Stimulated activated CD8-positive, alpha-beta memory T cell treated with anti-CD3 and anti-CD28 coated beads, Interleukin-12 subunit alpha, Interleukin-12 subunit beta, amount 100 ng/mL, for 1 hour (primary cell): ENCODE measurements at places on chromosomes 3 and 15.

DNA sequence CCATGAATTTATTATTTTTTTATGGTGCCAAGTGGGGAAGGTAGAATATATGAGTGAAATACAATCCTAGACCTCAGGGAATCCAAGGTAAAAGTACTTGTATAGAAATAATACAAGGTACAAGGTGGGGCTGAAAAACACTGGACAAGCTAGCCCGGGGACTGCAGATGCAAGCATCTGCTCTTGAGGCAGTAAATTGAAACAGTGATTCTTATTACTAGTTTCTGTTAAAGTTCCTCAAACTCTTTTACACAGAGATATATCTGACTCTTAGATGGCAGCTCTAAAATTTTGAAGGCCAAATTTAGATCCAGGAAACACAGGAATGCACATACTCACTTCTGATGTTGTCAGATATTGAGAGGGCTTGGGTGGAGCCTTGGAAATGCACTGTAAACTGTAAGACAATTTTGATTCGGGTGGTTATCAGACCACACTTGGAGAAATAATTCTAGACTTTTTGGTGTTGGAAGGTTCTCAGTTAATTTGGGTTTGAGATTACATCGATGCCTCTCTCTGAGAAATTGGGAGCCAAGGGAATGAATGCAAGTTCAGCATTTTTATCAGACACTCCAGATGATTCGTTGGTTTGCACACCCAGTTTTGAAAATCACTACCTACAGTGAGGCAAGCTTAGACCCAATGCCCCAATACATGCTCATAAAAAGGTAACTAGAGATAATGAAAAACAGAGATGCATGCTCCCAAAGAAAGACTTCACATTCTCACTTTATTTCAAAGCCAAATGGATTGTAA is 7.3 kb downstream of the TP63 start:
- DNase-seq = no peak

- no peak for DNase-seq
These were observed 54.4 kb downstream of the ERC2 start for GRCh38 chr3:56413911-56414310.

DNA sequence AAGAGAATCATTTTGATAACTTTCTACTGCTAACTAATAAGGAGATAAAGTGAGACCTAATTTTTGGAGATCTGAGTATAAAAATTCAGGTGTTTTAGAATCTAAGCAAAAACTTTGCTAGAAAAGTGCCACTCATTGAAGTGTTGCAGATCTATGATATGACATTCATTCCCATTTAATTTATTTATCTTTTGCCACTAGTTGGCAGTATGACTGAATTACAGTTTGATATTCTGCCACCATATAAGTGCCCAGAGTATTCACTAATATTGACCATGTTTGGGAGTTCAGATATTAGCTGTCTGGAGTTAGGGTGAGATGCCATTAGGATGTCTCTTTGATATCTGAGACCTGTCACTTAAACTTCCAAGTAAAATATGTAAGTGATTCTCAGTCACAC is 251.3 kb upstream of the GBE1 start:
- DNase-seq = no peak

DNA sequence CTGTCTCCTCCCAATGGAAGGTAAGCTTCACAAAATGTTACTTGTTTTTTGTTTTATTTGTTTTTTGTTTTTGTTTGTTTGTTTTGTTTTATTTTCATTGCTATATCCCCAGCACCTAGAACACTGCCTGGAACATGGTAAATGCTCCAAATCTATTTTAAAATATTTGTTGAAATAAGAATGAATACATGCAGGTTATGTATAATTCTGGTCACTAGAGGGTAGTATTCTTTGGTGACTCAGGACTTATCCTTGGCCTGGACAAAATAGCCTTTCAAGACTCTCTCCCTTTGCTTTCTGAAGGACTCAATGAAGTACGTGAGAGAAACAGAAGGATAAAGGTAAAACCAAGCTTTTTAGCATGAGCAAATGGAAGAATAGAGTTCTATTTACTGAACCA is 46.9 kb upstream of the PPP2R3A start:
- DNase-seq = no peak

- DNase-seq = no peak
These were observed 15.2 kb downstream of the PLA2G4B start for GRCh38 chr15:41853831-41854230.

DNA sequence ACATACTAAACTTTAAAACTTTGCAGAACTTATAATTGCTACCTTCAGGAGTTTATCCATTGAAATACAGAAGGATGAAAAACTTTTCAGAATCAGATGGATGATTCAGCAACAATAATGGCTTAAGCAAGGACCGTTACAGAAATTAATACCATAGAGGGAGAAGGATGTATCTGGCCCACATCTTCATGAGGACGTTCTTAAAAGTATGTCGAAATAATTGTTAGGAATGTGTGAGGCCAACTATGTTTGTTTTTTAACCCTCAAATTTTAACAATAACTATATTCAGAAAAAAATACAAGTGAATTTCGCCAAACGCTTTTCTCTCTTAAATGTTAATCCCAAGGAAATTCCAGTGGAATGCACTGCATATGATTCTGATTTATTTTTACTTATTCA is 105.2 kb upstream of the EPHA3 start:
- DNase-seq = no peak

DNA sequence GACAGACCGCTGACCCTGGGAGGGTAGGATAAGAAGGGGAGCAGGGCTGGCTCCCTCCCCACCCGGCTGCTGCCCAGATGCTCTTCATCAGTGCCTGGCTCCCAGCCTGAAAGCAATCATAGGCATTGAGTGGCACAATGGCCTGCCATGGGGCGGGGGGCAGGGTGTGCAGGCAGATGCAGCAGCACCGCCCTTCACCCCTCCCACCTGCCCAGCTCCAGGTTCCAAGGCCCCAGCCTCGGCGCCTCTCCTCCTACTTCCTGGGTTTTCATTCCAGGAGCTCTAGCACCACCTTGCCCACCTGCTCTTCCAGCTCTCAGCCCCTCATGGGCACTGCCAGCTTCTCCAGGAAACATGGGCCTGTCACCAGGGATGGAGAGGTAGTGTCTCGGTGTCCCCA is 101.7 kb downstream of the MEGF11 start:
- no peak for DNase-seq

- DNase-seq = no peak
These were observed 231.3 kb upstream of the SEMA6D start for GRCh38 chr15:47486040-47486439.

GRCh38 chr3:114332342-114333179 is 38.7 kb downstream of the TIGIT start:
- DNase-seq = no peak

GRCh38 chr3:24495326-24495994 is 810 bp upstream of the THRB start:
- DNase-seq = no peak

DNA sequence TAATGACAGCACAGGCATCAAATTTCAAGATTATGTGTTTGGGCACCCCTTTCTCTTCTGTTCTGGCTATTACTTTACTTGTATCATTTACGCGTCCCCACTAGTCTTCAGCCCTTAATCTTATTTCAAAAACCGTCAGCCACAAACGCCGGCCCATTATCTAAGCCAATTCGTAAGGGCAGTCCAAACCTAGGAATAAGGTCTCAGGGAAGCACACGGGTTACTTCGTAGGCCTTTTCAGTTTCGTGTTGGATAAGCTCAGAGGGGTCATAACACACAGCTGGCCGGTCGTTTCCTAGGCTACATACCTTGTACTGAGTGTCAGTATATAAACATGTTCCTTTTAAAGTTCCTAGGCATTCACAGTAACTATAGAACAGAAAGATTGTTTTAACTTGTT is 5.1 kb upstream of the DNAAF4 start:
- DNase-seq = no peak

- no peak for DNase-seq
These were observed 43.1 kb upstream of the LIMD1 start for GRCh38 chr3:45551214-45552010.
